Esophagus mucosa (tissue), 1 donor: ENCODE measurements at places on chromosomes 16 and 17. TPM values are rescaled to one million over a fixed set of nuclear protein-coding genes. Genes with fewer than 3 reads are reported as not detected.
A peak's percentile ranks its signal among the peaks of the same experiment; 100 is the strongest.

CHST5 gene
- not detected for total RNA-seq

ITGAD gene
- total RNA-seq = not detected

DNA sequence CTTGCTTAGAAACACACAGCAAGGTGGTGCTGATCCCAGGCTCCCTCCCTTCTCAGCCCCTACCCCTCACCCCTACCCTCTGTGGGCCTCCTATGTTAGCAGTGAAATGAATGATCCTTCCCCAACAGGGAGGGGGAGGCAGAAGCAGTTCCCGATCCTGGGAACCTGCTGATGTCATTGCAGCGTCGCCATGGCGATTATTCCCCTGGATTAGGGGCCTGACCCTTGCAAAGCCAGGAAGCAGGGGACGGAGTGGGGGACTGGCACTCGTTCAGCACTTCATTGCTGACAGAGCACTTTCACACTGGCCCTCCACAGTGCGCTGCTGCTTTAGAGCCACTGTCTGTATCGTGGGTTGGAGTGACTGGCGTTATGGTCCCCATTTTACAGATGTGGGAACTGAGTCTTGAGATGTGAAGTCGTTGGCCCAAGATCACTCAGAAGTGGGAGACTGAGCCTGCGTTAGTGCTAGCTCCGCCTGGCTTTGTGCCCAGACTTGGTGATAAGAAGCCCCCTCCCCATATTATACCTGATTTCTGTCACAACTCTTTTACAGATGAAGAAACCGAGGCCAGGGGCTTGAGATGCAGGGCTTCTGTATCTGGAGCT lies 26.6 kb downstream of the LASP1 start:
- ATAC-seq = no peak

DNA sequence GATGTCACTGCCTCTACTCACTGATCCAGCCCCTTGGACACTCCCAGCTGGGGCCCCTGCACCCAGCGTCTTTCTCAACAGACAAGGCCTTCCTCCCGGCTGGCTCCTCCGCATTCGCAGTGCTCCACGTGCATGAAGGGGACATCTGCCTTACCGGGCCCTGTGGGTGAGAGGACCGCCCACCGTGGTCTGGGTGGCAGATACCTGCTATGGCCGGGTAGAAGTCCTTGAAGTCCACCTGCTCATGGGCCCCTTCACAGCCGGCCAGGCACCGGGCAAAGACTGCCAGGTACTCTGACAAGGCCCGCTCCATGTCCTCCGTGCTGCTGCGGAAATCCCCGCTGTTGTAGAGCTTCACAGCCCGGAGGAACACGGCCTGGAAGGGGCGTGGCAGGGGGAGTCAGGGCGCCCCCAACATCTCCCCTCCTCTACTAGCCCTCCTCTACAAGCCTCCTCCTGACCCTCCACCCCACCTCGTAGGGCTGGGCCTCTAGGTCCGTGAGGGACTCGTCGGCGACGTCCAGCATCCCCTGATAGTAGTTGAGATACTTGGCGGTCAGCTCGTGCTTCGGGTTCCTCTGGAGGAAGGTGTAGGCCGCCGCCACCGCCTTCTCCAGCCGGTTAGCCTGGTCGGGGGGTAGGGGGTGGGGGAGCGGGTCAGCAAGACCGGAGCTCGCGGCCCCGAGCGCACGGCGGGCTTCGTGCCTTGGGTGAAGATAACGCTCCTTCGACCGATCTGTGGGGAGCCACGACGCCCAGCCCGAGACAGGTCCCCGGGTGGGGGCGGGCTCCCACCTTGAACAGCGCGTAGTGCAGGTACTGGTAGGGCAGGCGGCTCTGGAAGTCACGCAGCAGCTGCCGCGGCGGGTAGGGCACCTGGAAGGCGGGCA lies 845 bp downstream of the P3H4 start:
- ATAC-seq = peak; percentile 36
